Spinal cord (tissue), 10 donors: ENCODE measurements at places on chromosomes 1 and 21. TPM values are rescaled to one million over a fixed set of nuclear protein-coding genes. Genes with fewer than 3 reads are reported as not detected.

CCDC30 gene
- polyA plus RNA-seq: 15.3 TPM

PDZK1 gene
- 2.9 TPM for polyA plus RNA-seq

TAS1R1 gene
- polyA plus RNA-seq: 0.24 TPM

ARID4B gene
- polyA plus RNA-seq: 30.9 TPM

GBP5 gene
- 0.20 TPM for polyA plus RNA-seq

INKA2 gene
- polyA plus RNA-seq: 25.9 TPM

PPIH gene
- polyA plus RNA-seq: 55.6 TPM

RHD gene
- 0.63 TPM for polyA plus RNA-seq

AHCTF1 gene
- polyA plus RNA-seq: 33.3 TPM

APOBEC4 gene
- not detected for polyA plus RNA-seq

LHX8 gene
- polyA plus RNA-seq: not detected

TMEM69 gene
- 27.9 TPM for polyA plus RNA-seq

NGF gene
- polyA plus RNA-seq: 4.3 TPM

GBP6 gene
- polyA plus RNA-seq: 0.35 TPM

FCRL5 gene
- polyA plus RNA-seq: not detected

SPATA6 gene
- 25.4 TPM for polyA plus RNA-seq

RAB13 gene
- 57.1 TPM for polyA plus RNA-seq

KCNE1 gene
- polyA plus RNA-seq: 1.7 TPM

BATF3 gene
- polyA plus RNA-seq: 4.1 TPM

GJA9 gene
- polyA plus RNA-seq: 1.0 TPM

CASZ1 gene
- 18.7 TPM for polyA plus RNA-seq

PYHIN1 gene
- not detected for polyA plus RNA-seq

PLA2G2F gene
- polyA plus RNA-seq: not detected

EVA1C gene
- polyA plus RNA-seq: 10.4 TPM

KIF2C gene
- 12.2 TPM for polyA plus RNA-seq

RIIAD1 gene
- polyA plus RNA-seq: 8.0 TPM

OVAAL gene
- polyA plus RNA-seq: 0.17 TPM
